ENCODE measurements at places on chromosomes 5 and 9.

DNA sequence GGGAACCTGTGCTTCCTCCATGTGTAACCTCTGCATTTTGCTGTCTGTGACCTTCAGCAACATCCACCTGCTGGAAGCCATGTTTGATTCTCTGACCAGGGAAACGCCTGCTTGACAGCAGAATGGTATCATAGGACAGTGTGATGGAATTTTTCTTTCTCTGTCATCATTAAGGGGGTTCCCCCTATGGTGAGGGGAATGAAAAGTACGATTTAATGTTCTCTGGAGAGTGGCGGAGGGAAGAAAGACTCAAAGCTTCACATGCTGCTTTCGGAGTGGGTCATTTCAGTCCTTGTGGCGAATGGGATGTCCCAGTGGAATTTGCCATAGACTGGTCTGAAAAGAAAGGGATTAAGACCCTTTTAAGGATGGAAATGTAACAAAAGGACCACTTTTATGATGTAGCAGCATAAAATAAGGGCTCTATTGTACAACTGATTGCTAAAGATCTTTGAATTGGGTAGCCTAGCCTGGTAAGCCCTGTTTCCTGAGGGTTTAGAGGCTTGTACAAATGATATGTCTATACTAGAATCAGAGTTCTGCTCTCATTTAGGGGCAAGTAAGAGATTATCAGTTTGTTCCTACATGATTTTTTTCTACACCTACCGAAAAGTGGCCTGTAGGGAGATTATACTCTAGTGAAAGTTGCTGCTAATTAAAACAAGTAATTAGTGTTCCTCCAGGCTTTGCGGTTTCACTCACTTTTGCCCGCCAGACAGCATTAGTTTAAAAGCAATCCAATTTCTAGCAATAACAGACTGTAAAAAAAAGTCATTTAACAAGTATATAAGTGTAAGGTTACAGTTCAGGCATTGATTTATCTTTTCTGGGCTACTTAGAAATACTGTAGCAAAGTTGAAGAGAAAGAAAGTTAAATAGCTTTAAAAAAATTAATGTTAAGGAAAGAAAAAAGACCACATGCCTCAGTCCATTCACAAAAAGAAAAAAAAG, 904.5 kb downstream of the NR2F1-AS1 start:
- no peak for DNase-seq

DNA sequence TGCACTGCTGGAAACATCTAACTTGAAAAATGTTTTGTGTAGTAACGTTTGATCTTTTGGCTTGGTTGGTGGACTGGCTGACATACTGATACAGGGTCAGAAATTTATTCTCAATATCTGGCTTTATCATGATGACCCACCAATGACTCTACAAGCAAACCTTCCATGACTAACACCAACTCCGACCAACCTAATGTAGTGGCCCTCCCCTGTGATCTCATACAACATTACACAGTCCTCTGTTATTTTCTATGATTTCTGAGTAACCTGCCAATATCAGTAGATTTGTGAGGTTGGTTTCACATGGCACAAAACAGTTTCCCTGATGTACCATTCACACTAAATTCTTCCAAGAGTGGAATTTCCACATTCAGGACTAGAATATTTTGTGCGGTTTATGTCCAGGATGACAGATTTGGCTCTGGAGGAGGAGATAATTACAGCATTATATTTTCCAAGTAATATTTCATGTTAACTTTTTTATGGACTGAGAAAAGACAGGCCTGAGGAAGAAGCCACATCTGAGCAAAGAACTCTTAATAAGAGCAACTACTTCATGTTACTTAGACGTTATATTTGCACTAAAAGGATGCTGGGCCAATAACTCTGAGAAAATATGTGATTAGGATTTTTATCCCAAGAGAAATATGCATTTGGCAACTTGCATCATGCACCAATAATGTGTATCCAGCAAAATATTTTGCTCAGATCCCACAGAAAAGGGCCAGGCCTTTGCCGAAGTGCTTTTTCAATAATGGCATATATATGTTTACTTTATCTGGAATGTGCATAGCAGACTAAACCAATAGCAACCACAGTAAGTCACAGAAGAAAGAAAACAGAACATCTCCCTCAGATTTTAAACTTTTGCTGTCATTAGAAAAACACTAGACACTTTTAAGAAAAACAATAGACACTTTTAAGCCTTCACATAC, 273.4 kb downstream of the KCNN2 start:
- no peak for DNase-seq

DNA sequence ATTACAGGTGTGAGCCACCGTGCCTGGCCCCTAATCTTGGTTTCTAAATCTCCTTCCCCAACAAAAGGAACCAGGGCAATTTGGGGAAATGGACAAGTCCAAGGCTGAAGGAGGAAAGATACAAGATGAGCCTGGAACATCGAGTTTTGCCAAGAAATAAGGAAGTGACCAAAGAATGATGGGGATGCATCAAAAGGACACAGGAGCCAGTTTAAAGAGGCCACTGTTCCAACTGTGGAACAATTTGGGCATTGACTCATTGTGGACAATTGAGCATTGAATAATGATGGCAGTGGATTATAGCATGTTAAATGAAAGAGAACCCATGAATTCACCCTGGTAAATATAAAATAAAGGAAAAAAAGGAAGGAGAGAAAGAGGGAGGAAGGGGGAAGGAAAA, 47.5 kb downstream of the DUSP1 start:
- no peak for DNase-seq

DNA sequence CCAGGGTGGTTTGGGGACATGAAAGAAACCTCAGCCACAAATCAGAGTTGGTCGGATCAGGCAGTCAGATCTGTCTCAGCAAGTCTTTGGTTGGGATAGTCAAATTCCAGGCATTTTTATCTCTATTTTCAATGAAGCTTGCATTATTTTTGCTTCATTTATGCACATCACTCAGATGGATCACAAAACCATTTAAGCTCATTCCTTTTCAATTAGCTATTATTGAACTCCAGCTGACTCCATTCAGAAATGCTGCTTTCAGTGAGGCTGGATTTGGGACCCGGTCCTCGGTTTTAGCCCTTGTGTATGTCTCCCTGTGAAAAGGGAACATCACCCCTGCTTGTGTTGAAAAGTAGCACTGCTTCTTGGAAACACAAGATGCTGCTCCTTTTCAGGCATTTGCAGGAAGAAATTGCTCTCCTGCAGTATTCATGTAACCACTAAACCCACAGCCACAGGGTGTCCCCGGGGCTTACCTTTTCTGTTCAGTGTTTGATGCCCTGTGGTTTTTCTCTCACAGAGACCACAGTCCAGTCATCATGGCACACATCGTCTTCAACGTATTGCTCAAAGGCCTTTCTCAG, 232.9 kb downstream of the NFIB start:
- DNase-seq = no peak

GRCh38 chr5:131281133-131281867, 17.4 kb downstream of the CDC42SE2 start:
- DNase-seq = no peak

DNA sequence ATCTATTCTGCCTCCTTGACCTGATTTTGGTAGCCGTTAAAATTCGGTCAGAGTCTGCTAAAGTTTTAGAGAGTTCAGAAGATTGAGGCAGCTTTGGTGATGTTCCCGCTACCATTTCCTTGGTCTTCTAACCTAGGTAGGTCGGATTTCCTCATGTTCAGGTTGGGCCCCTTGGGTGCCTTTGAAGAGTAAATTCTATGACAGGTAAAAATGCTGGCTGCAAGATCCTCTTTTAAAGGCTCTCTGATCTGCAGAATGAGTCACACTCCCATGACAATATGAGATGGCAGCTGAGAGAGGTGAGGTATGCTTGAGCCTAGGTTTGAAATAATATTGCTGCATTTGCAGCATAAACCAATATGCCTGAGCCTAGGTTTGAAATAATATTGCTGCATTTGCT, 198.9 kb downstream of the TSSK1B start:
- no peak for DNase-seq
